ENCODE measurements at places on chromosomes 1 and 21. TPM values are rescaled to one million over a fixed set of nuclear protein-coding genes. Genes with fewer than 3 reads are reported as not detected.

TAF12 gene
- 14.2 TPM for total RNA-seq

EPHB2 gene
- 29.6 TPM for total RNA-seq

GUCA2A gene
- total RNA-seq = not detected

FCRL2 gene
- not detected for total RNA-seq

TSPAN2 gene
- 1.4 TPM for total RNA-seq
